NCI-H510A treated with DMSO at 0.1 percent for 48 hours (cell line): ENCODE measurements at places on chromosomes 5 and 9.
A peak's percentile ranks its signal among the peaks of the same experiment; 100 is the strongest.

- peak; percentile 12 for DNase-seq
Observed at GRCh38 chr9:113641100-113641885, 177.8 kb downstream of the RGS3 start.

DNA sequence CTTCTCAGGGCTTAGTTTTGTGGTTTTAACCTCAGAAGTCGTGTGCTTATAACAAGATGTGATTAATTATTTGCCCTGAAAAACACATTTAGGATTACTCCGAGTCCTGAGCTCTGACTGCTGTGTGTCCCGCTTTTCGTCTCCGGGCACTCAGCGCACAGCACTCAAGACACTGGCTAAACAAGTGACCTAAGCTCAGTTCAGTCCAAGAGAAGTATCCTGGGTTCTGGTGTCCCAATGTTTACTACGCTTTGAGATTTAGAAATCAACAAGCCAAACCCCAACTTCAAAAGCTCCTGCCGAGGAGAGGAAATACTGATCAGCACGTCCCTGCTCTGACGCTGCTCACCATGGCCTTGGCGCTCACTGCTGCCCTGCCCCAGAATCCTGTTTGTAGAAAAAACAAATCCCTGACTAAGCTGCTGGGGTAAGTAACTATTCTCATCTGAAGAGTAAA, 53.2 kb downstream of the IPPK start:
- no peak for DNase-seq

GRCh38 chr5:73388306-73388684, 60.3 kb downstream of the FOXD1 start:
- peak; percentile 16 for DNase-seq

DNA sequence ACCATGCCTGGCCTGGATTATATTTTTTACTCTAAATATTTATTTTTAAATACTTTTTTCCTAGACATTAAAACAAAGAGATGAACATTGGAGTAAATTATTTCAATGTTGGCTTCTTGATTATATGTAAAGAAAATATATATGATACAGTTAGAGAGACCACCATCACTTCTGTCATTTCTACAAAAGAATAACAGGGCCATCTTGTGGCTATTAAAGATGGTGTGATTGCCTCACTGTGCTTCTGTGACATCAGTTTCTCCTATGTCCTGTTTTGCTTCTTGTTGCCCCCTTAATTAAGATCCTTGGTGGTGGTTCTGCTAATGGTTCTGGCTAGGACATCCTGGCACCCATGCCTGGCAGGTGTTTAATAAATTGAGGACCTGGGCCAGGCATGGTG, 32.9 kb downstream of the NDFIP1 start:
- DNase-seq: no peak

GRCh38 chr5:2109566-2109965, 226.8 kb upstream of the IRX4 start:
- no peak for DNase-seq

DNA sequence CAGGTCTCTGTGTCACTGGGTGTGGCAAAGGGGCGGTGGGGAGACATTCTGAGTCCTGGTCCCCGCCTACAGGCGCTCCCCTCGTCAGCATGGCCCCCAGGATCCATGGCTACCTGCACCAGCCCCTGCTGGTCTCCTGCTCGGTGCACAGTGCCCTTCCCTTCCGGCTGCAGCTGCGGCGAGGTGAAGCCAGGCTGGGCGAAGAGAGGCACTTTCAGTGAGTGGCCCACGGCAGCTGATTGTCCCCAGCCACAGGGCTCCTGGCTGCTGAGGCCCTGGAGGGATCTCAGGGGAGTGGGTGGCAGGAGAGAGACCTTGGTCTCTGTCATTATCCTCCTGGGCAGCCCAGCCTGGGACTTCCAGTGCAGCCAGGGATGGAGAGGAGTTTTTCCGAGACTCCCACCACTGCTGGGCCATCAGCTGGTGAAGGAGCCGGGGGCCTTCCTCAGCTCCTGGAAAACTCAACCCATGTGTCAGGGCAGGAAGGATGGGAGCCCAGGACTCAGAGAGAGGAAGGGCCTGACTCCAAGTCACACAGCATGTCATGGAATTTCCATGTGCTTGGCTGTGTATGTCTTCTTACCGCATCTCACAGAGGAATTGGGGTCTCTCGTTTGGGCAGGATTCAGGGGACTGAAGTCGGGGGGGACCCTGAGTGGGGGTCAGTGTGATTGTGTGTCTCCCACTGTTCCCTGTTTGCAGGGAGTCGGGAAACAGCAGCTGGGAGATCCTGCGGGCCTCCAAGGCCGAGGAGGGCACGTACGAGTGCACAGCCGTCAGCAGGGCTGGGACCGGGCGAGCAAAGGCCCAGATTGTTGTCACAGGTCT, 37.4 kb downstream of the HMCN2 start:
- no peak for DNase-seq

- no peak for DNase-seq
Observed at GRCh38 chr9:134360897-134361296, 34.6 kb downstream of the RXRA start.

DNA sequence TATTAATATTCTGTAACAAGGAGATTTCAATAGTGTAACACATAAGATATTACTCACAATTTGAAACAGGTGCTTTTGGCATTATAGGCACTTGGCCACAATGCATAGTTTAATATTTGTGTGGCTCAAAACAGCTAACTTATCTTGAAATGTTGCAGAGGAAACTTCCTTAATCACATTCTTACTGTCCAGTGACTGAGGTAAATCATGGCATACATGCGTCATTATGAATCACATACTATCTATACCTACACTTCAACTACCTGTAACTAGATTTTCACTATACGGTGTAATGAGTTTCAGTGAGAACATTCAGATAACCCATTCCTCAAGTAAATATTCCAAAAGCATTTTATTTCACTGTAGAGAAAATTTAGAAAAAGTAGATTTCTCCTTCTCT, 218.8 kb downstream of the PDE4D start:
- DNase-seq: no peak

DNA sequence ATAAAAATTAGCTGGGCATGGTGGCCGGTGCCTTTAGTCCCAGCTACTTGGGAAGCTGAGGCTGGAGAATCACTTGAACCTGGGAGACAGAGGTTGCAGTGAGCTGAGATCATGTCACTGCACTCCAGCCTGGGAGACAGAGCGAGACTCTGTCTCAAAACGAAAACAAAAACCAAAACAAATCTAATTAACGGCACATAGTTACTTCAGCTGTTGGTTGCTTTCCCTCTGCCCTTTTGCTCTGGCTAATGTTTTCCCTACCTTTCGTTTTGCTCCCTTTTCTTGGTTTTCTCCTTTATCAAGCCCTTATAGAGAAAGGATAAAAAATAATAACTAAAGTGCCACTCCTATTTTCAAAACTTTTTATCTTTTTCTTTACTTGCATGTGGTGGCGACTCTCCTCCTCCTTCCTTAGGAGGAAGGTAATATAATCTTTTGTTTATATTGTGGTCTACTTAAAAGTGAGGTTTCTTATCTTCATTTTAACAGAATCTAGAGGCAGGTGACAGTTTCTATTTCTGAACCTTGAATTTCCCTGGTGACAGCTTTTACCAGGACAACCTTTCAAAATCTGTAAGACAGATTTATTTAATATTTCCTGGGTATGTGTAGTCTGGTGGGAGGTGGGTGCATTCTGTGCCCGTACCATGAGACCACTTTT, 125.4 kb downstream of the ARHGEF28 start:
- DNase-seq: no peak

- no peak for DNase-seq
Observed at GRCh38 chr5:132776131-132776937, 705 bp downstream of the SEPTIN8 start.

DNA sequence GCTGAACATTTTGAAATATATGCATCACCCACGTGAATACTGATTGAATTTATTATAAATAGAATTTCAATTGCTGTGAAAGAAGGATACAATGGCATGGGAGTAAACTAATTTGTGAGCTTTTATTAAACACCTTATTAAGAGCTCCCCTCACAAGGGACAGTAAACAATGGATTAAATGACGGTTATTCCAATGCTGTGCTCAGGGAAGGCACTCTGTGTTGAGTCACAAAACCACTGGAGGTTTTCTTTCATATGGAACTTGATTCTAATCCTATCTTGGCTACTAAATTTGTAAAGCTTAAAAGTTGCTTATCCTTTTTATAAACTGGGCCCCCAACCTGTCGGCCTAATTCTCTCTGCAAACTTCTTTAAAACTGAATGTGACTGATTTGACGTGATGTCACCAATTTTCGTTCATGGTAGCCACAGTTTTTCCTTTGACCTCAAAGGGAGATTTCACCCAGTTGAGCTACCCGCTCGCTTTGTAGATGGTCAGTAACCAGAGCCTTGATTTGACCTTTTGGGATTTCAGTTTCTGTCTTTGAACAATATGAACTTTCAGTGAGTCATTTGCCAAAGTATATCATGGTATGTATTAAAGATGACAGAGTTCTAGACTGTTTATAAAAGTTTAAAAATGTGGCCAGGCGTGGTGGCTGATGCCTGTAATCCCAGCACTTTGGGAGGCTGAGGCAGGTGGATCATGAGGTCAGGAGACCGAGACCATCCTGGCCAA, 61.3 kb upstream of the PIK3R1 start:
- no peak for DNase-seq

GRCh38 chr5:91307048-91307447, 76.1 kb downstream of the ARRDC3 start:
- DNase-seq: no peak

- no peak for DNase-seq
Observed at GRCh38 chr9:114621975-114622609, 11.0 kb downstream of the TMEM268 start.

- no peak for DNase-seq
Observed at GRCh38 chr5:77957516-77957915, 181.4 kb upstream of the TBCA start.

DNA sequence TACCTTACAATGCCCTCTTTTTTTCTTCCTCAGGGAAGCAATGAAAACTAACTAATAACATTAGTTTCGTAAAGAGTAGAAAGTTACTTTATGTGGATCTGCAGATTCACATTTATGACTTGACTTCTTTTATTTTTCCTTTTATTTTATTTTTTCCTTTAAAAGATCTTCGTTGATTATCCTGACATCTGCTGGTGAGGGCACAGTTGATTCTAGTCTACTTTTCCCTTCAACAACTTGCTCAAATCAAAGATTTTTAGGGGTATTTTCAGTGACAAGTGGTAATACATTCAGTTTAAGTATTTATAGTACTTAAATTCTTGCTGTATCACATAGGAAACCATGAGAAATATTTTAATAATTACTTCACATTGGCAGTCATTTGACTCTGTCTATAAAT, 4.9 kb downstream of the EDIL3 start:
- no peak for DNase-seq

GRCh38 chr5:77391240-77391765, 100.8 kb downstream of the WDR41 start:
- no peak for DNase-seq

GRCh38 chr9:33082538-33083326, 6.3 kb upstream of the SMU1 start:
- DNase-seq: no peak

- no peak for DNase-seq
Observed at GRCh38 chr9:1248743-1249142, 198.6 kb downstream of the DMRT2 start.

GRCh38 chr9:88753691-88754367, 218.9 kb downstream of the NXNL2 start:
- no peak for DNase-seq

GRCh38 chr5:9715891-9716335, 85.8 kb upstream of the TAS2R1 start:
- no peak for DNase-seq

DNA sequence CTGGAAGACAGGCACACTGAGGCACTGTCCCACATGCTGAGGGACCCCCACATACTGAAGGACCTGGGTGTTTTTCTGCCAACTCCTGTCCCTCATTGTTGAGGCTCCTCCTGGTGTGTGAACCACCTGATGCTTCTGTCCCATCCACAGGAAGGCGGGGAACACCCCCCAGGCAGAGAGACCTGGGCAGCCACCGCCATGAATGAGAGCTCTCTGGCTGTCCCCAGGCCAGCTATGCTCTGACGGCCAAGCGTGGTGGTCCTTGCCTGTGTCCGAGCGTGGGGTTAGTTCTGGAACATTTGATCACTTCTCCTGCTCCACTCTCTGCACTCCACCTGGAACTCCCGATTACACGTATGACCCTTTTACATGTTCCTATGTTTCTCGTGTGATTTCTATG, 11.9 kb upstream of the LRRC14B start:
- no peak for DNase-seq

- no peak for DNase-seq
Observed at GRCh38 chr5:65326922-65327321, 154.8 kb downstream of the ADAMTS6 start.

GRCh38 chr5:158819840-158820620, 279.7 kb downstream of the EBF1 start:
- DNase-seq: no peak

- no peak for DNase-seq
Observed at GRCh38 chr5:15787681-15788080, 287.7 kb downstream of the FBXL7 start.

GRCh38 chr9:30970186-30970585, 1414.3 kb upstream of the ACO1 start:
- DNase-seq: no peak

- DNase-seq: peak; percentile 92
Observed at GRCh38 chr9:123395276-123395688, 39.3 kb downstream of the CRB2 start.

DNA sequence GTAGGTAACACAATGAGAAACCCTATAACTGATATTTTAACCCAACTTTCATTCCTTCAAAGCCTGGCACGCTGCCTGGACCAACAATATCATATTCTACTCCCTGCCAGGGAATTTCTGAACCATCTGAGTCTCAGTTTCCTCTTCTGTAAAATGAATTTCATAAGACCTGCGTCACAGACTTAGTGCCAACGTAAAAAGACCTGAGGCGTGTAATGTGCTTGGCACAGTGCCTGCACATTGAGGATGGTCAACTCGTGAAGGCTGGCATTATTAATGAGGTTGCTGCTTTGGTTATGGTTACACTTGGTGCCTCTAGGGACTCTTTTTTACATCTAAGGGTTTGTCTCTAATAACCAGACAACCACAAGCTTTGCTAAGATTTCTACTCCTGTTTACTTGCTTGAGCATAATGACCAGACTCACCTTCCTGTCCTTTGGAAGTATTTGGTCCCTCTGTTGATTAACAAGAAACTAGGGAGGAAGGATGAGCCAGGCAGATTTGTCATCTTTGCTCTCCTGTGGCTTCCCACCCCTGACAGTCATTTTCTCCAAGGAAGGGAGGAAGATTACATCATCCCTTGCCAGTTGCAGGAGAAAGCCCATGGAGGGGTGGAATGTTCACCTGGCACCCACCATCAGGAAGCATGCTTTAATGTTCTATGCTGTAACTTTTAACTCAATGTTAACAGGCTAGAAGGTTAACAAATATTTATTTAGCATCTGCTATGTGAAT, 79.0 kb downstream of the PAPPA start:
- DNase-seq: no peak

- no peak for DNase-seq
Observed at GRCh38 chr5:68315679-68316271, 100.2 kb downstream of the PIK3R1 start.

GRCh38 chr9:94945197-94946144, 219.0 kb downstream of the AOPEP start:
- no peak for DNase-seq

GRCh38 chr5:176427971-176428370, 11.6 kb upstream of the CLTB start:
- no peak for DNase-seq
